ENCODE measurements at places on chromosomes 13 and 19. TPM values are rescaled to one million over a fixed set of nuclear protein-coding genes. Genes with fewer than 3 reads are reported as not detected.

The RXFP2 gene
- not detected for total RNA-seq

The BRME1 gene
- 14.8 TPM for total RNA-seq

The CYP2F1 gene
- not detected for total RNA-seq

The FGF9 gene
- 12.5 TPM for total RNA-seq

The MISP gene
- total RNA-seq, result under 0.01 TPM

The FARP1 gene
- total RNA-seq, result 79.2 TPM

The APOC4 gene
- not detected for total RNA-seq

All from temporal lobe (tissue), 4 donors.